ENCODE measurements at places on chromosomes 16 and 17. TPM values are rescaled to one million over a fixed set of nuclear protein-coding genes. Genes with fewer than 3 reads are reported as not detected.

Gene HSBP1
- total RNA-seq: 314 TPM

Gene ARHGAP27
- total RNA-seq: 13.4 TPM

Gene SEZ6
- total RNA-seq: not detected

Gene ZC3H18
- total RNA-seq: 27.4 TPM

Gene CCNF
- 42.2 TPM for total RNA-seq

Gene C16orf54
- 0.85 TPM for total RNA-seq

Gene GPR142
- total RNA-seq: not detected

Gene IRX6
- not detected for total RNA-seq

Gene GAST
- not detected for total RNA-seq

Gene PRDM7
- total RNA-seq: not detected

Gene PEMT
- total RNA-seq: 94.3 TPM

Gene DOC2A
- 2.3 TPM for total RNA-seq

All from A375 (cell line).